NCI-H1436 treated with DMSO at 0.1 percent for 48 hours (cell line): ENCODE measurements at places on chromosomes 1 and 21.

GRCh38 chr1:183278739-183279591, 92.9 kb downstream of the LAMC2 start:
- DNase-seq, result no peak

- DNase-seq, result no peak
Measured at GRCh38 chr21:36446301-36446700, 33.6 kb downstream of the CLDN14 start.

DNA sequence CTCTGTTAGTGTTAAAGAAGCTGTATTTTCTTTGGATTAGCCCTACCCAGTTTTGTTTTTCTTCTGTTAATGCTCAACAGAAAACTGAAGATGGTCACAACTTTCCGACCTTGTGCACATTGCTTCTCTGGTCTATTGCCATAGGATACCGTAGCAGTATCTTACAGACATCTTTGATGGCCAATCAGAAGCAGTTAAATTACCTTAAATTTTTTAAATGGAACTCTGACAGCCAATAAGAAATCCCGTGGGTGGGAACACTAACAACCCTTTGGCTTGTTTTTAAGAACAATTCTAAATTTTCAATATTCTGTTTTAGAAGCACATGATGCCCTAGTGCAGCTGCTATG, 17.2 kb downstream of the NFYC start:
- DNase-seq, result peak; percentile 81

DNA sequence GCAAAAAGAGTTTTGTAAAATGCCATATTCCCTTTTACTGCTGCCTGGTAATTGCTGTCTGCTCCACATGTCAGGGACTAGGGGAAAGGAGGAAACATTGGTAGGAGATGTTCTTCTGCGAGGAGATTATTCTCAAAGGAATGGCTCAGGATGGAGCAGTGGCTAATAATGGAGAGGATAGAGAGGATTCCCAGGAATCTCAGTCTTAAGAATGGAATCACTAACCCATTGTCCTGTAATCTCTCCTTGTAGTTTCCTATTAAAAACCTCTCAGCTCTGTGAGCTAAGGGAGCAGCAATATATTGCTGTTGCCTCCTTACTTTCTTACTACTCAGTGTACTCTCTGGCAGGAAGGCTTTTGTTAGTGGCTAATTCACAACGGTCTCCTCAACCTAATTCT, 175.4 kb downstream of the HS2ST1 start:
- DNase-seq, result no peak

DNA sequence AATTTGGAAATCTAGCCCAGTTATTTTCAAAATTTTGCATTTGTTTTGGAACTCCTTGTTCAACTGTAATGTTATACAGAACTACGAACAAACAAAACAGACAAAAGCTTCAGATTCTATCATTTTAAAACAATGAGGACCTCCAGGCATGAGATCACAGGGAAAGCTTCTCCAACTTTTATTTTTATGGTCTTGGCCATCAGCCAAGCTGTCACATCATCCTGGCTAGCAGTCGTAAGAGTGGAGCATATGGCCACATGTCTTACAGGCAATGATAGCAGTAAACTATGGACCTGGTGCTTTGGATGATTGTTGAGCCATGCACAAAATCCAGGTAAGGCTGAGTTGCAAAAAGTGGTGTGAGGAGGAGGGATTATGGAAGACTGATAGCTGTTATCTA, 299.6 kb downstream of the LMX1A start:
- no peak for DNase-seq

- DNase-seq, result no peak
Measured at GRCh38 chr1:40657046-40657445, 8.4 kb downstream of the RIMS3 start.

DNA sequence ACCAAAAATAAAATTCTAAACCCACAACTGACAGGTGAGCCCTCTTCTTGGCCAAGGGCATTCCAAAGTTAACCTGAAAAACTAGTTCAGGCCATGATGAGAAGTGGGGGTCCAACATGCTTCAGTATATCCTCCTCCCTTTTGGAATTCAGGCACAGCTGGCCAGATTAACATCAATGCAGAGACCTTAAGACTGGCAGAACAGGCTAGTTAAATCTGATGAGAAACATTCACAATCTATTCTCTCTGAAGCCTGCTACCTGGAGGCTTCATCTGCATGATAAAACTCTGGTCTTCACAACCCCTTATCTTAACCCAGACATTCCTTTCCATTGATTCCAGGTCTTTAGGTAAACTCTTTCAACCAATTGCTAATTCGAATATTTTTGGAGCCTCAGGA, 26.7 kb upstream of the ZBTB8B start:
- no peak for DNase-seq

DNA sequence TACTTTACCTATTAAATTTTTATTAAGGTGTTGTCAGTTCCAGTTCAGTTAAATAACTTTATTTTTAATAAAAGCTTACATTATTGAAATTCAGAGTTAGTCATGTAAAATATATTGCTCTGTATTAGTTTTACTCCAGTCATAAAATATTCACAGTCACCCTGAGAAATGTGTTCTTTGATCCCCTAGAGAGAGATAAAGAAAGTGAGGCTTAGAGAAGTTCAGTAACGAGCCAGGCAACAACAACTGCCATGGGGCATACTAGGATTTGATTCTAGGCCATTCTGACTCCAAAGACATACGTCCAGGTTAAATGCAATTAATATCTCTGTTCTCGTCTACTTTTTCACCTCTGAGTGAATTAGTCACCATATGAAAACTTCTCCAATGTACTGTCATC, 761.9 kb upstream of the CXADR start:
- no peak for DNase-seq

DNA sequence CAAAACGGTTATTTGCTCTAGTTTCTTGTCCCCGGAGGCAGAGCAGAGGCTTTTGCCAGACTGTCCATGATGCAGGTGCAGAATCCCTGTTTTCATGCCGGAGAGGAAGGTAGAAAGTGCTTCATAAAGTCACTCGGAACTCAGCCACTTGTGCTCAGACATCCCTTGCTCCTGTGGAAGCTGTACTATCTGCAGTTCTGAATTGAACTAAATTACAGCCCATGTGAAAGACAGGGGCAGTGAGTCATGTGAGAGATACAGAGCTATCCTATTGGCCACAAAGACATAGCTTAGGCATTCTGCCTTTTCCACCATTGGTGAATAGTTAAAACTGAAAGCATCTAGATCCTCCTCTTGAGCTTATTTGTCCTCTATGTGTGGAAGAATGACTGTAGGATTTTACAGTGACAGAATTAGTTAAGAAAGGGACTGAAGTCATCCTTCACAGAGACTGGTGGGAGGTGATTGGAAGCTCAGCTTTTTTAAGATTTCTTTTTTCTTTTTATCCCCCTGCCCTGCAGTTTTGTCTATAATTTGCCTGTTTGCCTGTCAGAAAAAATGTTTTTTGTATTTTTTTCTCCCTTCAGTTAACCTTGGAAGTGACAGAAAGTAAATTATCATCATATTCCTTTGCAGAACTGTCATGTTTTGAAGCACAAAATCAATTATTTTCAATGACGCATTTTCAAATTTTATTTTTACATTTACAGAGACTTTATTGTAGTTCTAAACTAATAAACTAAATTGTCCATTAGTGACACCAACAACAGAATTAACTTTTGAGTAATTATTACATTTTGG, 298.6 kb downstream of the PTPRC start:
- peak; percentile 59 for DNase-seq

DNA sequence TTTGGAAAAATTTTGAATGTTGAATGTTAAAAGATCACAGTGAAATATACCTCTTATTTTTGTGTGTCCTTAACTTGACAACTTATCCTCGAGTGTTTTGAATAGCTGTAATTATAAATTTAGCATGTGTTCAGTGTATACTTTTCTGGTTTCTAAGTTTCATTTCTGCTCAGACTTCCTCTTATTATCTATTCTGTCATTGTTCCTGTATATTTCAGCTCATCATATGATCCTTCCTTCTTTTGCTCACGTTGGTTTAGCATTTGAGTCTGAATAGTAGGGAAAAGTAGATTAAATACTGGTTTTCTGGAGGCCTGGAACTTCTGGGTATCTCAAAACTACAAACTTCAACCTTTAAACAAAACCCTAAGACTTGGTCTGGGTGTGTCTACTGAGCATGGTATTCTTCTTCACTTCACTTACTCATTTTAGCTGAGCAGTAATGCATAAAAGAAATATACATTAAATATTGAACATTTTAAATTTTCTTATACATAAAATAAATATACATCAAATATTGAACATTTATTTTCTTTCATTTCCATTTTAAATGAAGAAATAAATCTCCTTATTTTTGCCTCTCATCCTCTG, 3.3 kb upstream of the ATP6V1G3 start:
- DNase-seq, result no peak

DNA sequence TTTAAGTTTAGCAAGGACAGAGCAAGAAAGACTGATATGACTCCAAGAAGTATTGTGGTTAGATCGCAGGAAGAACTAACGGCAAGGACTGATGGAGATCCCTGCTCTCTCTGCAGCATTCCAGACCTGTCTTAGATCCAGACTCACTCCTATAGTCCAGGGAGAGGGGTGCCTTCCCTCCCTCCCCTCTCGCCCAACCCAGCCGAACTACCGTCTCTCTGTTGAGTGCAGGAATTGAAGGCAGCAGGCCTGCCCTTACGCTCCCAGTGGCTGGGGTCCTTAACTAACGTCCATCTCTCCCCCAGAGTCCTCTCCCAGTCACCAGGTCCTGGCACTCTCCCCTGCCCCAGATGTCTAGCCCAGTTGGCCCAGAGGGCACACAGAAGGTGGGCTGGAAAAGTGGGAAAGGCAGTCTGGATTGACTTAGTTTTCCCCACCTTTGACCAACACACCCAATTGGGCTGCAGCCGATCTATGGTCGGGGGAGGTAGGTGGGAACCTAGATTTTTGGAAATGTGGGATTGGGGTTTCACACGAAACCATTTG, 1.1 kb downstream of the CRABP2 start:
- no peak for DNase-seq

DNA sequence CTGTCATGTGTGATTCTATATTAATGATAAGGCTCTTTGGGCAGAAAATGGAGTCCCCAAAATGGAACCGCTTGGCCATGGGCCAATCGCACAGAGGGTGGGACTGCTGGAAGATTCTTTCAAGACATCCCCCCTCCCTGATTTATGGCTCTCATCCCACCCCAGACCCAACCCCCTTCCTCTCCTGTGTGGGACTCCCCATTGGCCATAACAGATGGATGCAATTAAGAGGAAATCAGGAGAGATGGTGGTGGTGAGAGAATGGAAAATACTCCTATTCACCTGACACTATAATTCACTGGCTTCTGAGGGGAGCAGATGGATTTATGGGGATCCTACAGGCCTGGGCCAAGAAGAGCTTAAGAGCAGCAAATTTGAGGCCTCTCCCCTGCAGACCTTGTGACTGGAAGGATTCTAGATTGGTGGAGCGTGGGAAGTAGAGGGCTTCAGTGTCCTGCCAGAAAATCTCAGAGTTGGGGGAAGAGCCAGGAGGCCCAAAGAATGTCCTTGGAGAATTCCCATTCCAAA, 1.7 kb downstream of the IGFN1 start:
- no peak for DNase-seq

DNA sequence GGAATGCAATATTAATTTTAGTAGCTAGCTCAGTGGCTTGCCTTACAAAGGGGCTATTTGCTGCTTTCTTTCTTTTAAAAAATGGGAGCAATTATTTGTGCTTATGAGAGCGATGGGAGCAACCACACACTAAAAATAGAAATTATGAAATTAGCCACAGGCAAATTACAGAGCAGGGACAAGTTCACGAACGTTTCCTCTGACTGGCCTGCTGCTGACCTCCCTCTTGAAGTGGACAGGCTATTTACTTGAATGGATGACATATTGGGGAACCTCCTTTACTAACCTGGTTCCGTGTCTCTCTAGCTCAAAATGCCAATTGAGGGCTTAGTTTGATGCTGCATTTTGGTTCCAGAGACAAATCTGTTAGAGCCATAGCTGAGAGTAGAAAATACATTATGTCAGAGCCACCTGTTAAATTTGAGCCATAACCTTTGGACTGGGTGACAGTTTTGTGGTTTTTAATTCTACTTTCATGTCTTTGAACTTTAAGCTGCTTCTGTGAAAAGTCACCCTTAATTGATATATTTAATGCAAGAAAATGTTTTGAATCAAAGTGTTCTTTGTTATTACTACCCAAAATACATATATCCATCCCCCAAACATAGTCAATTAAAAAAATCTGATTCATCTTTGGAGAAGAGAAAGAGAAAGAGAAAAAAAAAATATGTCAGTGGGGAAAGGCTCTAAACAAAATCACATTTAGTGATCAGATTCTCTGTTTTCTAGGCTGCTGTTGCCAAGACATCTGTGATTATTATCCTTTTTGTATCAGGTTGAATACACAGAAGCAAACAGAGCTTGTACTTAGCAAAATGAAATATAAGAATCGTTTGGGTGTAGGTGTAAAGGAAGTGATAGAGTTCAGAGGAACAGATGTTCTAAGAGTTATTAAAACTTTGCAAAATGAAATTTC, 351.9 kb downstream of the ADGRL2 start:
- no peak for DNase-seq

GRCh38 chr1:155527677-155528076, 34.9 kb downstream of the ASH1L start:
- DNase-seq, result no peak

DNA sequence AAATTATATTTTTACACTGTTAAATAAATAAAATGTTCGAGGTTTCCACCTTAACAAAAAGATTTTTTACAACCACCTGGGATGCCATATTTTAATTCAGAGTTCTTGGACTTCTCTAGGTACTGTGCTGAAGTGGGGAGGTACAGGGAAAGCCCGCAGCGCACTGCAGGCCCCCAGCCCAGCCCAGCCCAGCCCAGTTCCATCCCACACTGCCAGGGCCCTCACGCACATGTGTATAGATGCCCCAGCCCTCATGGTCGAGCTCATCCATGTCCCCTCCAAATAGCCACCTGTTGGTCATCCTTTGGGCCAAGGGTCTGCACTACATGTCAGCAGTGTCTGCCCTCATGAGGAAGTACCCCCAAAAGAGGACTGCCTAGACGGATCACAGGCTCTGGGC, 11.7 kb upstream of the MYOM3 start:
- DNase-seq, result no peak

DNA sequence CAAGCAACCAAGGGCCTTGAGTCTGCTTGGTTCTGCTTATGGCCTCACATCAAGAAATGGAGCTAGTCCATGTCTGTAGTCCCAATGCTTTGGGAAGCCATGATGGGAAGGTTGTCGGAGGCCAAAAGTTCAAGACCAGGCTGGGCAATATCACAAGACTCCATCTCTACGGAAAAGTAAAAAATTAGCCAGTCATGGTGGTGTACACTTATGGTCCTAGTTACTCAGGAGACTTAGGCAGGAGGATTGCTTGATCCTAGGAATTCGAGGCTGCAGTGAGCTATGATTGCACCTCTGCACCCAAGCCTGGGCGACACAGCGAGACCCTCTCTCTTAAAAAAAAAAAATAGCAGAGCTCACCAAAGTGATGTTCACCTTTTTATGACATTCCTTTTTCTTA, 80.1 kb upstream of the DNAJC6 start:
- no peak for DNase-seq
